Tongue (tissue), 3 donors: ENCODE measurements at places on chromosomes 13 and 19. TPM values are rescaled to one million over a fixed set of nuclear protein-coding genes. Genes with fewer than 3 reads are reported as not detected.

Gene JAK3
- total RNA-seq = 4.6 TPM

Gene ZNF329
- total RNA-seq = 20.9 TPM

Gene ZNF578
- 7.0 TPM for total RNA-seq

Gene KIR3DL2
- not detected for total RNA-seq

Gene TRAPPC6A
- total RNA-seq = 8.1 TPM

Gene ZNF429
- total RNA-seq = 12.7 TPM

Gene TUBGCP3
- total RNA-seq = 37.0 TPM

Gene NCR1
- not detected for total RNA-seq

Gene HRC
- total RNA-seq = 154 TPM

Gene IGFL1
- not detected for total RNA-seq

Gene SIGLEC12
- not detected for total RNA-seq

Gene ZNF146
- total RNA-seq = 148 TPM

Gene RASGRP4
- total RNA-seq = 0.41 TPM

Gene ZNF416
- 5.4 TPM for total RNA-seq

Gene CFAP97D2
- not detected for total RNA-seq

Gene TARM1
- total RNA-seq = not detected

Gene SGCG
- 157 TPM for total RNA-seq

Gene ZNF431
- 19.4 TPM for total RNA-seq

Gene UFM1
- 109 TPM for total RNA-seq

Gene MISP
- 2.9 TPM for total RNA-seq

Gene SUGP1
- 16.5 TPM for total RNA-seq
